Esophagus mucosa (tissue), 1 donor: ENCODE measurements at places on chromosomes 5 and 9. TPM values are rescaled to one million over a fixed set of nuclear protein-coding genes. Genes with fewer than 3 reads are reported as not detected.

Gene N4BP3
- 16.5 TPM for total RNA-seq

Gene CYSRT1
- 156 TPM for total RNA-seq

Gene TNFSF8
- total RNA-seq = 0.20 TPM

Gene DELE1
- 33.5 TPM for total RNA-seq

Gene ICE1
- total RNA-seq = 10.8 TPM

Gene CARTPT
- not detected for total RNA-seq

Gene ADAMTSL2
- total RNA-seq = 0.88 TPM
